ENCODE measurements at places on chromosomes 11 and 22. TPM values are rescaled to one million over a fixed set of nuclear protein-coding genes. Genes with fewer than 3 reads are reported as not detected.

Gene PYGM
- 4.7 TPM for total RNA-seq

- no peak for DNase-seq
Observed at GRCh38 chr11:77154381-77155081, 26.5 kb downstream of the MYO7A start.

Gene SLC17A6
- total RNA-seq, result not detected

Gene TNNT3
- total RNA-seq, result not detected

All from natural killer cell treated with Interleukin-12 subunit alpha and Interleukin-12 subunit beta and Interleukin-15 and Interleukin-18, amount 100 ng/mL, for 72 hours (primary cell).